ENCODE measurements at places on chromosomes 4 and X. TPM values are rescaled to one million over a fixed set of nuclear protein-coding genes. Genes with fewer than 3 reads are reported as not detected.
A peak's percentile ranks its signal among the peaks of the same experiment; 100 is the strongest.

GRCh38 chrX:119646515-119646914 is 40.3 kb upstream of the NKRF start:
- no peak for DNase-seq

DNA sequence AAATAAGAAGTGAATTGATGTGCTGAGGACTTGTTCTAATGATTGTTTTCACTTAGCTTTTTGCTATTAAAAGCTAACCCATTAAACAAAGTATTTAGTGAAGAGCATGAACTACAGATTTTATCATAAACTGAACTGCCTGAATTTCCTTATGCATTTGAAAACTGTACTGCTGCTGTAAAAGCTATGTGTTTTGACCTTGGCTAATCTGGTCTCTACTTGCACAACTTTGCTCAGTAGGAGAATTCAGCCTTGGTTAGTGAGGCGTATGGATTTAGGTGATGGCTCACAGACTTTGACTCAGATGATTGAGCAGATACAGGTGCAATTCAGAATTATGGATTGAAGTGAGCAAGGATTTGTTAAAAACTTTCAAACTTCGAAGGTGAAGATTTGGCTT is 38.7 kb upstream of the FAT1 start:
- DNase-seq = no peak

GRCh38 chrX:68843992-68844391 is 15.2 kb downstream of the EFNB1 start:
- DNase-seq = no peak

DNA sequence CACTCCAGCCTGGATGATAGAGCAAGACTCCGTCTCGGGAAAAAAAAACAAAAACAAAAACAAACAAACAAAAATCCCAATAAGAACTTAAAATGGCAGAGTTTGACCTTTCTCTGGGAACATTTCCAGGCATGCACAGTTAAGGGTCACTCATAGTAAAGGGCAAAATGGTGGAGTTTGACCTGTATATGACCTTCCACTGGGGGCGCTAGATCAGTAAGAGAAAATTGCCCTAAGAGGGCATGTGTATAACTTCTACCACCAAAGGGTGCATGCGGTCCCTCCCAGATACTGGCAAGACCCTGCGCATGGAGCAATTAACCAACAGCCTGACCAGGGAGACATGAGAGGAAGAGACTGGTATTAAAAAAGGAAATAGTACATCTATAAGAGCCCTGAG is 177.2 kb downstream of the MOSPD2 start:
- no peak for DNase-seq

DNA sequence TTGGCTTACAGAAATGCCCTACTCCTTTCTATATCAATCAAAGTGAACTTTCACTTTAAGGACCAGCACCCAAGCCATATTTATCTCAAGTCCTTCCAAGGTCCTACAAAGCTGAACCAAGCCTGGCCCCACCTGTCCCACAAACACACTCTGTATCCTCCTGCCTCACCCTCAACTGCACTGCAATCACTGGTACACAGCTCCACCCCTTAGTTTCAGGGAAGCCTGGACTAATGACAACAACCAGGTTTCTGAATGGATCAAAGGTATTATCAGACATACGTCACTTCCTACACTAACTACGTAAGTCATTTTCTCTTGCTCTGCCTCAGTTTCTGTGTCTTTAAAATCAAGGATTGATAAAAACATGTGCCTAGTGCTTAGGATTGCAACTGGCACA is 205.6 kb upstream of the HS3ST1 start:
- peak; percentile 60 for DNase-seq

GRCh38 chrX:20091499-20091898 is 25.2 kb downstream of the MAP7D2 start:
- DNase-seq = no peak

GRCh38 chr4:38026158-38026740 is 66.1 kb downstream of the PTTG2 start:
- no peak for DNase-seq

- DNase-seq = no peak
These were observed 49.1 kb downstream of the APOOL start for GRCh38 chrX:85052636-85053343.

Gene FAM156A
- 60.9 TPM for total RNA-seq

Gene DMP1
- total RNA-seq = not detected

Gene GAGE13
- not detected for total RNA-seq

Measured in stomach (tissue), 19 donors.